Activated effector memory CD4-positive, alpha-beta T cell treated with Interleukin-2 at 50 U/mL for 16 hours (primary cell): ENCODE measurements at places on chromosomes 3 and 15.

DNA sequence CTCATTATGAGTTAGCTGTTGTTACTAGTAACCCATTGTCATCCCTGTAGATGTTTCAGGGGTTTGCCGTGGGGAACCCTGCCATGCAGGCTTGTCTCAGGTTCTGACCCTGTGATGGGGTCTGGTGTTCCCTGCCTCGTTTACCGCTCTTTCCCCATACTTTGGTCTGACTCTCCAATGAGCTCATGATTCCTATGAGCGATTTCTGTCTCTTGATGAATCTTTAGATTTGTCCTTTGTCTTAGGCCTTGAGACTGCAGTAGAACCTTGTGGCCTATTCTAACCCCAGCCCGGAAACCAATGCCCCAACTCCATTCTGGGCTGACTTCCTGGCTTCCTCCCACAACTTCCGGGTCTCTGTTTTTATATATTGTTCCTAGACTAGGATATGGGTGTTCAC is 11.3 kb upstream of the IQGAP1 start:
- DNase-seq: peak; percentile 58

- no peak for DNase-seq
These were observed 21.0 kb downstream of the MAPKAPK3 start for GRCh38 chr3:50637945-50638344.

DNA sequence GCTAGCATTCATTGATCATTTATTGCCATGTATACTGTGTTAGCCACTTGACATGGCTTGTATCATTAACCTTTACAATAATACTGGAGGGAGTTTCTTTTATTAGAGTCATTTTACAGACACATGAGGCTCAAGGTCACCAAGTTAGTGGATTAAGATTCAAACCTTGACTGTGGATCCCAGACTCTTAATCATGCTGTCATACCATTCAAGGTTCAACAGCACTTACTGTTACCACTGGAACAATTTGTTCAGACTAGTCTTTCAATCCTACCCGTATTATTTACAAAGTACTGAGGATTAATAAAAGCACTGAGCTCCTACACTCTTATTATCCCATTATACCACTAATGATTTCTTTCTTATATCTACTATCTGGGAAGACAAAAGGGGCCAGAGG is 1.2 kb downstream of the COX17 start:
- no peak for DNase-seq

GRCh38 chr3:68793759-68794701 is 138.3 kb downstream of the TAFA4 start:
- DNase-seq: no peak

- no peak for DNase-seq
These were observed 225.9 kb upstream of the CD96 start for GRCh38 chr3:111315930-111316587.

- no peak for DNase-seq
These were observed 236.9 kb upstream of the BHLHE40 start for GRCh38 chr3:4742359-4742758.

DNA sequence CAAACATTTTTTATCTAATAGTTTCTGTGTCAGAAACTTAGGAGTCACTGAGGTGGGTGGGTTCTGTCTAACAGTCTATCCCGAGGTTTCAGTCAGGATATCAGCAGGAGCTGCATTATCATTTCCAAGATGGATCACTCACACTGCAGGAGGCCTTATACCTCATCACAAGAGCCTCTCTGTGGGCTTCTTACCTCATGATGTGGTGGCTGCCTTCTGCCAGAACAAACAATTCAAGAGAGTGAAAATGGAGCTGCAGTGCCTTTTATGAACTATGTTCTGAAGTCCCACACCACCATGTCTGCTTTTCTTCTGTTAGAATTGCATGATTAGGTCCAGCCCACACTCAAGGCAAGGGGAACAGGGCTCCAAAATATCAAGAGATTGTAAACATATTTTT is 27.9 kb downstream of the RFX7 start:
- DNase-seq: no peak

- DNase-seq: no peak
These were observed 51.0 kb upstream of the ARL8B start for GRCh38 chr3:5071061-5071460.

DNA sequence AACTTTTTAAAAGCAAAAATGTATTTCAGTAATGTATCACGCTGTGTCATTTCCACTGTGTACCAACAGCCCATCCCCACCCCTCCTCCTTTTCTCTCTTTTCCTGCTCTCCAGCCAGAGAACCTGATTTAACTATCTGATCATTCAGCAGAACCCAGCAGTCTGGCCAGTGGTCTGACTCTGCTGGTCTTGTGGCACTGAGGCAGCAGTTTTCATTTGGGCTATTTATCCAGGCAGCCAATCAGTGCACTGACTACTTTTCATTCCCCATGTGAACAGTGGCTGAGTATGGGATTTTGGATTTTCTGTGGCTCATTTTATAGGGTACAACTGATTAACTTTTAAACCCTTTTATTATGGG is 56.3 kb downstream of the GPR171 start:
- DNase-seq: no peak

DNA sequence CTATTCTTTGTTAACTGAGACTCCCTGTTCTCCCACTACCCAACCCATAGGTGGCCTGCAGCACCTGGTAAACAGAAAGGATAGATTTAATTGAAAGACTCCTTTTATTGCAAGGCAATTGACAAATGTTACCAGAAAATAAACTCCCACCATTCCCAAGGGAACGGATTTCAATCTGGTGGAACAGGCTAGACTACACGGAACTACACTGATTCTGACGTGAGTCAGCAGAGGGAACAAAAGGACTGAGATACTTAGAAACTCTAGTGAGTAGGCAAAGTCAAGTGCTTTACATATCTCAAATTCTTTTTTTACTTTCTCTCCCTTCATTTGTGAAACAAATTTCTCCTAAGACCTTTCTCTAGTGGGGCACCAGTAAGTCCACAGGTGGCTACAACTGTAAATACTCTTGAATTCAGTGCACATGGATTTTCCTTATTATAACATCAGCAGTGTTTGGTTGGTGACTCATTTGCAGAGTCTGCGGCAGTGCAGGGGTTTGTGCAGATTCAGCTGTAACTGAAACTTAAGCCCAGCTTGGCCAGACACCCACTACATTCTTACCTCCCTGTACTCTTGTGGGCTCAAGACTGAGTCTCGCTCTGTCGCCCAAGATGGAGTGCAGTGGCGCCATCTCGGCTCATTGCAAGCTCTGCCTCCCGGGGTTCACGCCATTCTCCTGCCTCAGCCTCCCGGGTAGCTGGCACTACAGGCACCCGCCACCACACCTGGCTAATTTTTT is 34.3 kb upstream of the PLSCR2 start:
- DNase-seq: no peak

GRCh38 chr3:141249041-141249440 is 17.4 kb downstream of the PXYLP1 start:
- no peak for DNase-seq

GRCh38 chr3:153232851-153233271 is 70.8 kb downstream of the RAP2B start:
- DNase-seq: no peak

DNA sequence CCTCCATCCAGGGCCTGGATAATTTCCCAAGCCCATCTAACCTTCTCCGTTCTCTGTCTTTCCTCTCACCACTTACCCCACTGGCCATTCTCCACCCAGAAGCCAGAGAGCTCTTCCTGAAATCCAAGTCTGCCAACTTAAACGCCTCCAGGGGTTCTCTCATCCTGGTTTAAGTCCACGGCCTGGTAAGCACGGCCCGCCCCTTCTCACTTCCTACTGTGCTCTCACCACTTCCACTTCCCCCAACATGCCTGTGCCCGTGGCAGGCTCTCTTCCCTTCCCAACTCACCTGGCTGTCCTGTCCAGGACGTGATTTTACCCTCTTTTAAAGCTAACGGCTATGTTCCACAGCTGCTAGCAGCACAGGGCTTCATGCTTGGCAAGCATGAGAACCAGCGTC is 1.7 kb upstream of the CX3CR1 start:
- no peak for DNase-seq

- DNase-seq: no peak
These were observed 147.1 kb downstream of the PGPEP1L start for GRCh38 chr15:98860281-98861041.

DNA sequence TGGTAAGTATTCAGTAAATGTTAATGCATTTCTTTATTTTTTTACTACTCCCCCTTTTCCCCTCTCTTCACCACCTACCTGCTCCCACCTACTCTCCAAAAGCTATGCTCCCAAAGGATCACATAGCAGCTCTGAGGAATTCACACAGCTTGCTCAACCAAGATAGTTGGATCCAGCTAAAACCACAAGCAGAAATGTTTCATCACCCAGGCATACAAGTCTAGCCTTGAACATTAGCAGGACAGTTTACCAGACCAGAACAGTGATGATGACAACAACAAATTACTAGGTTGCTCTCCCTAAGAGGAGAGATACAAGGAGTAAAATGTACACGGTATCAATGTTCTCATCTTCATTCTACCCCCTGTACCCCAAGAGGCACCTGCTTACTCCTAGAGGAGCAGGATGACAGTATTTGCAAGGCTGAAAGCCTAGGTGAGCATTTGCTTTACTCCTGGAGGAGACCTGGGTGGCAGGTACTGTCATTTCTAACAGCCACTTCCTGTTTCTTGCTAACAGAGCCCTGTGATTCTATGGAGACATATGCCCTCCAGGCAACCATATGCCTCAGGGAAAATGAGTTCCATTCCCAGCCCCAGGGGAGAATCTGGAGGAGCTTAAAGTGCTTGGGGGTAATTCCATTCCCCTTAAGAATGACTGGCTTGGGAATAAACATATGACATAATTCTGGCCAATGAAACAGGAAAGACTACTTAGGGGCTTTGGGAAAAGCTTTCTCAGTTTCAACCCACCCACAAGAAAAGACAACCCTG is 237.5 kb downstream of the NTRK3 start:
- DNase-seq: no peak

GRCh38 chr15:101169495-101170071 is 82.3 kb downstream of the CHSY1 start:
- DNase-seq: no peak
